AG04450 (cell line): ENCODE measurements at places on chromosomes 2 and 18.
A peak's percentile ranks its signal among the peaks of the same experiment; 100 is the strongest.

DNA sequence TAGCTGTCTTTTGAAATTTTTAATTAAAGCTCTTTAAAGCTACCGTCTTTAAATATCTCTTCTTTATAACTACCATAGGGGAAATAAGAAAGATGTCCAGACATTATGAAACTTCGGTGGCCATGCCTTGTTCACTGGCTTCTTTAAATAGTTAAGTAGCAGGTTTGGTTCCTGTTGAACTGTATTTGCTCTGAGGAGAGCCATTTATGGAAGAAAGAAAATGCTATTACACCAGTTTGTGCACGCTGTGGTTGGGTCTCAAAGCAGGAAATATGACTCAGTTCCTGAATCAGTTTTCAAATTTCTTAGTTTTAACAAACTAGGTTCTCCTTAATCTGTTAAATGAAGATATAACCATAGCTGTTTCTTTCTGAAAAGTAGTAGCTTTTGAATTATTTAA, 12.2 kb downstream of the ARPC2 start:
- DNase-seq = peak; percentile 62

GRCh38 chr2:232655392-232655791, 22.0 kb downstream of the EFHD1 start:
- no peak for DNase-seq

- no peak for DNase-seq
Measured at GRCh38 chr2:222318712-222319585, 20.2 kb upstream of the PAX3 start.

GRCh38 chr18:39776766-39777165, 2178.3 kb upstream of the PIK3C3 start:
- DNase-seq = no peak

DNA sequence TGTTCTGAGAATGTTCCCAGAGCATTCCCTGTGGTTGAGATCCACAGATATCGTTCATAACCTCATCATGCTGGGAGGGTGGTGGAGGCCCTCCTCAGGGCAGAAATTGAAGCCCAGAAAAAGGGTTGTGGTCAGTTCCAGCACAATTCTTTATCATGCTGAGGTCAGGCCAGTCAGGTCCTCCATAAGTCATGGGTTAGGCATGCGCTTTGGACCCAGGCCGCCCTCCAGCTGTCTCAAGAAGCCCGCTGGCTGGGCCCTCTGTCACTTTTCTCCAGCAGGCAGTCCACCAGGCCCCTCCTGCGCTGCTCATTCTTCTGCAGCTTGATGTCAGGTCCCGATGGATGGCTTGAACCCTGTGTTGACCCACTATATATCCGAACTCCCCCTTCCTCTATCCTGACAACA, 151.1 kb upstream of the NT5C1B start:
- no peak for DNase-seq

DNA sequence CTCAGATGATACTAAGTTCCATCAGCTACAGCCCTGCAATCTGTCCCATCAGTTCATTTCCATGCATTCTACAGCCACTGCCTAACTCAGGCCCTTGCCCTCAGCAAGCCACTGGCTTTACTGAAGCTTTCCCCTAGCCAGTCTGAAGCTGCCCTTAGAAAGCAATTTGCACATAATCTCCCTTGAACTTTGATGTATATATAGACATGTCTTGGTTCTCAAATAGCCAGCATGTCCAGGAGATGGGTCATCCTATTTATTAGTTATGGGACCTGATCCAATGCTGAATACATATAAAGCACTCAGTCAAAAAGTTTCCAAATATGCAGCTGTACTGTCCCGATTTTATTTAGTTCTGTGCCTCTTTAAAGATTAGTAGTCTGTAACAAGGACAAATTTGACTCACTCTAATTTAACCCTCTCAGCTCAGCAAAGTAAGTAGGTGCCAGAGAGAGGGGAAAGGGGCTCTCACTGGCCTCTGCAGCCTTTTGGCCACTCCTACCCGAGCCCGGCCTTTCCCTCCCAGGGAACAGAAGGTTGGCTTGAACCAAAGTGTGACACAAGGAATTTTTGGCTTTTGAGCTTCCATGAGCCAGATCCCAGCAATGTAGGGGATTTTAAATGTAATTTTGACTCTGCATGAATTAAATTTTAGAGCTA, 70.7 kb downstream of the CCDC93 start:
- DNase-seq = peak; percentile 45

GRCh38 chr18:44955825-44956224, 275.1 kb downstream of the SETBP1 start:
- DNase-seq = no peak

GRCh38 chr18:3816610-3817363, 366.8 kb downstream of the TGIF1 start:
- peak; percentile 93 for DNase-seq

DNA sequence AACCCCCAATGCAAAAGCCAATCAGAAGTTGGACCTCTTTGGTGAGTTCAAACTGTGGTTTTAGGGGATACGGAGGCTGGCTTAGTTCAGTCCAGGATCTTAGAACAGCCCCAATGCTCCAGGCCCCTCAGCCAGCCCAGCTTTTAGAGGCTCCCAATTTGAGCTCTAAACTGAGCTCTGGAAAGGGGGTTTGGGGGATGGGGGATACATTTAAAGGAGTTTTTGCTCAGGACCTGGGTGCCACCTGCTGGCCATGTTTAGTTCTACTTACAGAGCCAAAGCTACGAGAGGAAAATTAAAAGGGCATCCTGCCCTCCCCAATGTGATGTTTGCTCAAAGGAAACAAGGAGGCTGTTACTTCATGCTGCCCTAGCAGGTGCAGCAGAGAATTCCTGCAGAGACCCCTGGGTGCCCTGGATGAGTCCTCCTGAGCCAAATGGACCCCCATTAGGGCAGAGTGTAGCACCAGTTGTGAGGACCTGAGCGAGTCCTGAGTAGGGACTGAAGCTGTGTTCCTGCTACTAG, 15.9 kb upstream of the TMEM214 start:
- peak; percentile 47 for DNase-seq

DNA sequence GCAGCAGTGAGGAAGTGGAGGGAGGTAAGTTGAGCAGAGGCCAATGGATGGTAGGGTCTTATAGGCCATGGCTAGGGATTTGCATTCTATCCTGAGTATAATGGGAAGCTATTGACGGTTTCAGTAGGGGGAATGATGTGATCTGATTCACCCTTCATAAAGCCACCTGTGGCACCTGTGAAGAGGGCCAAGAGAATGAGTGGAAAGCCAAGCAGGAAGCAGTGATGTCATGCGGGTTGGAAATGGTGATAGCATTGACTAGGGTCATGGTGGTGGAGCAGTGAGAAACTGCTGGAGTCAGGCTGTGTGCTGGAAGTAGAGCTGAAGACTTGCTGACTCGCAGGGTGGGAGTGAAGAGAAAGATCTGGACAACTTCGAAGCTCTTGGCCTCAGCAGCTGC, 111.7 kb downstream of the MARCHF4 start:
- DNase-seq = no peak

DNA sequence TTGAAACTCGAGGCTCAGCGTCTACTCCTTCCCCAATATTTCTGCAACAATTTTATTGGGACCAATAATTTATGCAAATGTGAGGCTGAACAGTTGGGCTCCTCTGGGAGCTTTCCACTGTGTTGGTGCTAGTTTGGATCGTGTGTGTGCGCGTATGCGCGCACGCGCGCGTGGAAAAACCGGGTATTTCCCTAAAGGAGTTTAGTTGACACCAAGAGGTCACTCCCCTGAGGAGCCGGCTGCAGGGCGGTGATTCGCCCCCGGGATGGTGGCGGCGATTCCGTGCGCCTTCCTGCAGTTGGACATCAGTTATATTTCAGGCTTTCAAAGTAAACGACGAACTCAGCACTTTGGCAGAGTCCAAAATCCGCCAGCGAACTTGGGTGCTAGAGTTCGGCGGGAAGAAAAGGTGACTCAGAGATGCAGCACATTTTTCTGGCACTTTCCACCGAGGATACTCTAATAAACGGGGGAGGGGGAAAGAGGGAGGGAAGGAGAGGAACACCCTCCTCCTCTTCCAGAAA, 186.5 kb upstream of the FANCL start:
- DNase-seq = no peak

- DNase-seq = no peak
Measured at GRCh38 chr18:67961701-67962440, 445.4 kb upstream of the DSEL start.

- no peak for DNase-seq
Measured at GRCh38 chr2:41930807-41931566, 116.8 kb upstream of the PKDCC start.

- peak; percentile 44 for DNase-seq
Measured at GRCh38 chr2:25664183-25664964, 9.0 kb downstream of the DTNB start.

DNA sequence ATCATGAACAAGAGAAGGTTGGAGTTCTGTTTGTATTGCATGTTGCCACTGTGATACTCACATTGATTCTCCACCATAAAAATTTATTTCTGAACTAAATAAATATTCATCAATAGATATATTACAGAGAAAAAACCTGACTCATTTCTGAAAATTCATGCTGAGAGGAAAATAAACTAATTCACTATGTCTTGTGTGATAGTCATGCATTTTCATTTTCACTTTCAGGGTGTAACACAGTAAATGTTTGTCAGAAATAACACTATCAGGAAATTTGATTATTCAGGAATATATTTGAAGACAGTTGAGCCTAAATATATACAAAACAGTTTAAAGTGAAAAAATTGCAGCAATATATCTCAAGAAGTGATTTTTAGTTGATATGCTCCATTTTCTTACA, 335.2 kb downstream of the KCNJ3 start:
- no peak for DNase-seq
